Ureter (tissue), 1 donor: ENCODE measurements at places on chromosomes 6 and 20. TPM values are rescaled to one million over a fixed set of nuclear protein-coding genes. Genes with fewer than 3 reads are reported as not detected.

The SEC63 gene
- 105 TPM for total RNA-seq

GRCh38 chr6:44558024-44558831 lies 170.7 kb downstream of the CDC5L start:
- no peak for DNase-seq

GRCh38 chr20:62760471-62760855 lies 35.8 kb upstream of the MRGBP start:
- DNase-seq, result no peak

- DNase-seq, result no peak
Observed at GRCh38 chr6:168525114-168525513, 84.1 kb downstream of the SMOC2 start.

The BIRC7 gene
- total RNA-seq, result 0.60 TPM

DNA sequence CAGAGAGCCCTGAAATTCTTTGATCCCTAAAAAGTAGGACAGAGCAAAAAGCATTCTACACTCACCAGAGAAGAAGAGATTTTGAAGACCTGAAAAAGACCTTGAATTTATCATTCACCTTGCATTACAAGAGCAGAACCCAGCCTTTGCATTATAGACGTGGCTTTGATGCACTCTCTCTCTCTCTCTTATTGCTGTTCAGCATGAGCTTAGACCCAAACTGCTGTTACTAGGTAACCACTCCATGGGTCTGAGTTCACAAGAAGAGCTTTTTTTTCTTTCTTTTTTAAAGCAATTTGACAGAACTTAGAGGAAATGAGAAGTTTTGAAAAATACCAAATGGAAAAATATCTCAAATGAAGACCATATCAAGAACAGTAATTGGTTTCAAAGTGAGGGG lies 44.4 kb downstream of the COL9A1 start:
- DNase-seq, result no peak

- no peak for DNase-seq
Observed at GRCh38 chr6:3841066-3841454, 8.1 kb upstream of the FAM50B start.

DNA sequence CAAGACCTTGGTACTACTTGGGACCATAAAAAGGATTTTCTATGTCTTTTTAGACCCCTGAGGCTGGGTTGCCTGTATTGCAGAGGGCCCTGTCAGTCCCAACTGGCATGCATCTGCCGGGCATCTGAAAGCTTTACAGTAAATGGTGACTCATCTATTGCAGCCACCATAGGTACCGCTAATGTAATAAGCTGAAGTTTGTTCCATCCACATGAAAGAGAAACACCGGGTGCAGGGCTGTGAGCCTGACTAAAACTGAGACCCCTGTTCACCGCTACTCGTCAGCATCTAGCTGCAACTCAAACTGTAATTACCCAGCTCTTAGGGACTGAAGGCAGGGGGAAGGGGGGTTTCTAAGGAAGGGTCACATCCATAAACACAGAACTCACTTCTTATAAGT lies 49.5 kb downstream of the TRERF1 start:
- DNase-seq, result no peak

DNA sequence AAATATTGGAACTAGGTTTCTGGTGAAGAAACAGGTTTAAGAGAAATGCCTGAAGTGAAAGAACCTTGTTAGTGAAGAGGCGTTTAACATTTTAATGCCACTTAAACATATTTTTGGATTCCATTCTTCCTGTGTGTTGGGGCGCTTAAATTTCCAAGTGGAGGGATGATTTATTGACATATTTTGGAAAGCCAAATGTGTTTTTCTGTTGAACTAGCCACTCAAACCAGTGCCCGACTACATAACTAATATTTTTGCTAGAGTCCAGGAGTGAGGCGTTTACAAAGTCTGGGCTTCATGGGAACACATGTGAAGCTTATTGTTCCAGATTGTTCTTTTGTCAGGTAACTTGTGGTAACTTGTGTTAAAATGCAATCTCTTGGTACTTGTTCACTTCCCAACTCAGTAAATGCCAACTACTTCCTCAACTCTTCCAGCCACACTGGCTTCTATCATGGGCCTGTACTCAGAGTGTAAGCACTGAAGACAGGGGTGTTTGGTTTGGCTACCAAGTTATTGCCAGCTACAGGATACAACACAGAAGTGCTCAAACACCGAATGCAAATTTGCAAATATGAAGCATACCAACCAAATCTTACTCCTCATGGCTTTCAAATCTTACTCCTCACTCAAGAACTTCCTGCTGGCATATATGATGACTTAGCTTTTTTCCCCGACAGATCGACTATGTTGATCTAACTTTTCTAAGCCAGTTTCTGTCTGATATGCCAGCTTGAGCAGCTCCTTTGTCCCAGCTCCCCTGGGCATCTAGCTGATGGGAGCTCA lies 2.0 kb upstream of the ZNFX1 start:
- DNase-seq, result no peak

DNA sequence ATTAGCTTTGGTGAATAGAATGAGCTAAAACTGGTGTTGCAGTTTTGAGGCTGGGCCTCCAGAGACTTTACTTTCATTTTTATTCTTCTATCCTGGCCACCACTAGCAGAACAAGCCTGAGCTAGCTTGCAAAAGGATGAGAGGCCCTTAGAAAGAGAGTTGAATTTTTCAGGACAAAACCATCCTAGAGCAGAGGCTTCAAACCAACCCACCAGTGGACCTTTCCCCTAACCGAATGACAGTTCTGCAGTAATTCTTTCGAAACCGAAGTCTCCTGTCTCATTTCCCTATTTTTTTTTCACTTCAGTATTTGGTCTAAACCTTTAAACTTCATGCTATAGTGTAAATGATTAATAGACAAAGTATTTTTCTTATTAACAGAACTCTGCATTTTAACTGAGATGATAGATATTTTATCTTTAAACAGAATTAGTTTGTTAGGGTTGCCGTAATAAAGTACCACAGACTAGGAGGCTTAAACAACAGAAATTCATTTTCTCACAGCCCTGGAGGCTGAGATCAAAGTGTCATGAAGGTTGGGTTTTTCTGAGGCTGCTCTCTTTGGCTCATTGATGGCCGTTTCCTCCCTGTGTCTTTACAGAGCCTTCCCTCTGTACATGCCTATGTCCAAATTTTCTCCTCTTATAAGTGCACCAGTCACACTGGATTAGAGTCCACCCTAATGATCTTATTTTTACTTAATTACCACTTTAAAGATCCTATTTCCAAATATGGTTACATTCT lies 80.6 kb upstream of the PAK5 start:
- no peak for DNase-seq

- DNase-seq, result no peak
Observed at GRCh38 chr20:49054056-49054643, 8.0 kb downstream of the CSE1L start.
